OCI-LY7 (cell line): ENCODE measurements at places on chromosomes 3 and 15. TPM values are rescaled to one million over a fixed set of nuclear protein-coding genes. Genes with fewer than 3 reads are reported as not detected.

GRM2 gene
- 0.11 and 0.29 TPM in 2 replicates for total RNA-seq

- DNase-seq: no peak
These were observed 47.6 kb downstream of the SLMAP start for GRCh38 chr3:57803647-57804081.

- DNase-seq: no peak
These were observed 3.4 kb downstream of the PPM1M start for GRCh38 chr3:52248816-52249547.

DNA sequence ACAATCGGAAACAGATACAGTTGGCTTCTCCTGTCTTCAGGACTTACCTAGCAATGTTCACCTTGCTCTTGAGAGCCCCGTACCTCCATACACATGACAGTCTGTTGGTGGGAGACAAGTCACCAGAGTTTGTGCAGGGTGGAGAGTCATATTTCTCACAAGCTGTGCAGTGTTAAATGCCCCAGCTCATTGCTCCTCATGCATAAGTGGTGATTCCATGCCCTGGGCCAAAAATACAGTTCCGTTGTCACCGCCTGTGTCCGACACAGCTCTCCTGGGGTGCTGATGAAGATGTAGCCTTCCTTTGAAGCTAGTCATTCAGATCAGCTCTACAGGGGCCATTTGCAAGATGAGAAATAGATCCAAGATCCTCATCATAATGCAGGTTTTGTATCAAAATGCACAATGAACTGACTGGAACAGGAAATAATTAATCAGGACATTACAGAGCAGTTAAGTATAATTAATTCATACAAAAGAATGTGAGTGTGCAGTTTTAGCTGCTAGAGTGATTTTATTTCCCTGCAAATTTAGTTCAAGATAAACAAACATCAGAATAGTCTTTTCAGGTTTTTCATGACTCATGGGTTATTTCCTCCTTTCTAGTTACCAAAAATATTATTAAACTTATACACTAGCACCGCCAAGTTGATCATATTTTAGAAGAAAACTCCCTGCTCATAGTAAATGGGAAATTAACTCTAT, 66.5 kb downstream of the CD47 start:
- DNase-seq: no peak

DNA sequence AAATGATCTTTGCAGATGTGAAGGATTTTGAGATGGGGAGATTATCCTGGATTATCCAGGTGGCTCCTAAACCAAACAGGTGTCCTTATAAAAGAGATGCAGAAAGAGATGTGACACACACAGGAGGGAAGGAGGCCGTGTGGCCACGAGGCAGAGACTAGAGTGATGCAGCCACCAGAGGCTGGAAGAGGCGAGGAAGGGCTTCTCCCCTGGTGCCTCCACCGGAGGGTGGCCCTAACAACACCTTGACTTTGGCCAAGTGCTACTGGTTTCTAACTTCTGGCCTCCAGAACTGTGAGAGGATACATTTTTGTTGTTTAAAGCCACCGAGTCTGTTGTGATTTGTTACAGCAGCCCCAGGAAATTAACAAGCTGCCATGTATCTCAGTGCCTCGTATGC, 127.1 kb downstream of the ASB7 start:
- no peak for DNase-seq

ABI3BP gene
- total RNA-seq: not detected in 2 replicates

MYH15 gene
- 0.06 and 0.46 TPM in 2 replicates for total RNA-seq

THRB gene
- total RNA-seq: not detected in 2 replicates

DNA sequence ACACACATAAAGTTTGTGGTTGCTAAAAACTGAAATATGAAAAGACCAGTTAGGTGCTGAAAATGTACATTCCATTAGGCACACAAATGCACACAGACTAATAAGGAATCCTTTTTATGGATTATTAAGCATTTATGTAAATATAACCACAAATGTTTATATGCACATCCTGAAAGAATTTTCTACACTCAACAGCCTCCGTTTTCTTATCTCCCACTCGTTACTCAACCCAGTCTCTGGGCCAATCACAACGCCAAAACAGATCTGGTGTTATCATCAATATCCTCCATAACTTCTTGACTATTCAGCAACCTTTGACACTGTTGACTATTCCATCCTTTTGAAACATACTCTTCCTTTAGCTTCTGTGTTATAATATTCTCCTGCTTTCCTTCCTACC, 136.4 kb downstream of the ATP8B4 start:
- no peak for DNase-seq

DNA sequence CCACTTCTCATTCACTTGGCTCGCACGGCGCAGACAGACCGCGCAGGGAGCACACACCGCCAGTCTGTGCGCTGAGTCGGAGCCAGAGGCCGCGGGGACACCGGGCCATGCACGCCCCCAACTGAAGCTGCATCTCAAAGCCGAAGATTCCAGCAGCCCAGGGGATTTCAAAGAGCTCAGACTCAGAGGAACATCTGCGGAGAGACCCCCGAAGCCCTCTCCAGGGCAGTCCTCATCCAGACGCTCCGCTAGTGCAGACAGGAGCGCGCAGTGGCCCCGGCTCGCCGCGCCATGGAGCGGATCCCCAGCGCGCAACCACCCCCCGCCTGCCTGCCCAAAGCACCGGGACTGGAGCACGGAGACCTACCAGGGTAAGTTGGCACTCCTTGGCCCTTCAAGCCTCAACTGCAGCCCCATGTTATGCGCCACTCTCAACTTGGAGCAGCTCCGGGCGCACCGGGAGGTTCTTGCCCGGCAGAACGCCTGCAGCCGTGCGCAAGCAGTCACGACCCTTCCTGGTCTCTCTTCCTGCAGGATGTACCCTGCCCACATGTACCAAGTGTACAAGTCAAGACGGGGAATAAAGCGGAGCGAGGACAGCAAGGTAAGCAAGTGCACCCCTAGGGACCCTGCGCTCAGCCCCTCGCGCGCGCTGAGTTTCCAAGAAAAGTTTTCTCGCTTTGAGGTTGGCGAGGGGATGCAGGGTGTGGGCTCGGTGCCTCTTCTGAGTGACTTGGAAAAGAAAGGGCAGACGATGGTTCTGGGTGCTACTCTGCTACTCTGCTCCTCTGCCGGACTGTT, at the start of gene BHLHE40:
Gene BHLHE40, plus strand, starts transcription at position 10 of the 801 bp plus-strand sequence. Its CDS starts 282 bp downstream, at position 292.
- DNase-seq: no peak

ST8SIA2 gene
- not detected in 2 replicates for total RNA-seq

DNA sequence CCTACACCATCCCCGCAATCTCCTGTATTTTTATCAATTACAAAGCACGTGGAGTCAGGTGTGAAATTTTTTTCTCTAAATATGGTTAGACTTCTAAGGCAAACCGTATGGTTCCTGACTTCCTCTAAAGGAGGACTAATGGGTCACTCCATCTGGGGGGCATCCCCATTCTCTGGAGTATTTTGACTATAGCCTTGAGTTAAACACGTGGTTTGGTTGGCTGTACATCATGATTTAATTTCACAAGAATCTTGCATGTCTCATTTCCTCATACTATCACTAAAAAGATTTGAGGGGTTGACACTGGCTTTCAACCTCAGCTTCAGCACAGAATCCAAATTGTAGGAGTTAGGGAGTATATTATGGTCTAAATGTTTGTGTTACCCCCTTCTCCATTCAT, 25.3 kb upstream of the ZNF770 start:
- no peak for DNase-seq

TJP1 gene
- 0.06 and 0.32 TPM in 2 replicates for total RNA-seq

DNA sequence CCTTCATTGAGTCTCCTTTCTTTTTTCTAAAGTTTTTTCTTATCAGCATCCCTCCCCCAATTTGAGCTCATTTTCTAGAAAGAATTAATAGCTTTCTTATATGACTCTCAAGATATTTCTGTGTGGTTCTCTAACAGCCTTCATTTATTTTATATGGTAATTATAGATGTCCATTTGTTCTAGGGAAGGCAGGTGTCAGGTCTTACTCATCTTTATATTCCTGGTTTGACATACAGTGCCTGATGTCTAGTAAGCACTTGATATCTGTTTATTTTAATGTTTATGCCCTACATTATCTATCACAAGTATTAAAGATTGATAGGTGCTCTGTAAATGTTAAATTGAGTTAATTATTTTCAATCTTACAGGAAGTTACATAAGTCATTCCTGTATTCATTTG, 426.7 kb upstream of the TPRG1 start:
- no peak for DNase-seq

- no peak for DNase-seq
These were observed 27.6 kb downstream of the SUCNR1 start for GRCh38 chr3:151900884-151901643.

- no peak for DNase-seq
These were observed 53.1 kb downstream of the TM2D3 start for GRCh38 chr15:101599091-101599490.

ASB14 gene
- not detected in 2 replicates for total RNA-seq

GRCh38 chr3:145678401-145678800, 482.6 kb downstream of the PLOD2 start:
- no peak for DNase-seq

FBLN2 gene
- total RNA-seq: not detected in 2 replicates

GRCh38 chr15:101502572-101503295, 13.2 kb upstream of the PCSK6 start:
- no peak for DNase-seq

DNA sequence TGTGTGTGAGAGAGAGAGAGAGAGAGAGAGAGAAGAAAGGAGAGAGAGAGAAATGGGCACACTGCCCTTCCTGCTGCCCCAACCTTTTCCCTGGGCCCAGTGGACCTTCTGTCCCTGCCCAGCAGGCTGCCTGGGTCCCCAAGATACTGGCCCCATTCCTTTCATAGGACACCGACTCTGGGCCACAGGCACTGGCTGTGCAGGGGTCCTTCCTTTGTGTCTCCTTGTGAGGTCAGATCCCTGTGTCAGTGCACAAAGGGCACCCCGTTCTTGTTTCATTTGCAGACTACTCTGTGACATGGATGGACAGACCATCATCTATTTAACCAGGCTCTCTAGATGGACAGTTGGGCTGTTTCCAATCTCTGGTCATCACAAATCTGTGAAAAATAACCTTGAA, 21.3 kb upstream of the KLF13 start:
- no peak for DNase-seq

MASP1 gene
- total RNA-seq: not detected in 2 replicates

DNA sequence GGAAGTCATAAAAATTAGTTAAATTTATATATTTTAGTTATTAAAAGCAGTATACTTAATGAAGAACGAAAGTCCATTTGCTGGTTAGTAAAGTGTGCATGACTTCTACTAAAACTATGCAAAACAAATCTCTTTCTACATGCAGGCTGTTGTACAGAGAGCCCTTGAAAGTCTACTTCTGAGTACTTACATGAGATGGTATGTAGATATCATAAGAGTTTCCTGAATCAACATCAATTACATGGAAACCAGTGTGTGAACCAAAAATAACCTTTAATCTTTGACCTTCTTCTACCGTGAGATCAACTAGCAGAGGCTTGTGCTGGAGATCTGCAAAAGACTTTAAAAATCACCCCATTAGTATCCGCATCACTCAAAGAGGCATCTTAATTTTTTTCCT, 42.1 kb upstream of the SLC2A2 start:
- DNase-seq: no peak

DNA sequence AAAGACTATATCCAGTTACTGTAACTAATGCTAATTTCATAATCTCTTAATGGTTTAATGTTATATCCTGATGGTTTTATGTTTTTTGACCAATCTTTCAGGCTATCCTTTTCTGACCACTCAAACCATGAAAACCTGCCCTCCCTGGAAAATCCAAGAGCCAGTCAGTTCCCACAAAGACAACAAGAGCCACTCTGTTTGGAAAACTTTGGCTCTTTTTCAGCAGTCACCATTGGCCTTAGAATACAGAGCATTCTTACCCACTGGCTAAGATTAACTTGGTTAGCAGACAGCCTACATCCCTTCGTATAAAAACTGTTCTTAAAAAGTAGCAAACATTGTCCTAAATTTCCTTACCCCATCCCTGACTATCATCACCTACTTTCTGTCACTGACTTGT, 32.9 kb downstream of the ALCAM start:
- DNase-seq: no peak

ALDH1L1 gene
- not detected in 2 replicates for total RNA-seq

GRCh38 chr3:123618076-123618708, 33.3 kb upstream of the HACD2 start:
- no peak for DNase-seq

GRCh38 chr3:104080088-104080626, 1286.6 kb upstream of the ALCAM start:
- DNase-seq: no peak
